ENCODE measurements at places on chromosomes 5 and 9. TPM values are rescaled to one million over a fixed set of nuclear protein-coding genes. Genes with fewer than 3 reads are reported as not detected.

DNA sequence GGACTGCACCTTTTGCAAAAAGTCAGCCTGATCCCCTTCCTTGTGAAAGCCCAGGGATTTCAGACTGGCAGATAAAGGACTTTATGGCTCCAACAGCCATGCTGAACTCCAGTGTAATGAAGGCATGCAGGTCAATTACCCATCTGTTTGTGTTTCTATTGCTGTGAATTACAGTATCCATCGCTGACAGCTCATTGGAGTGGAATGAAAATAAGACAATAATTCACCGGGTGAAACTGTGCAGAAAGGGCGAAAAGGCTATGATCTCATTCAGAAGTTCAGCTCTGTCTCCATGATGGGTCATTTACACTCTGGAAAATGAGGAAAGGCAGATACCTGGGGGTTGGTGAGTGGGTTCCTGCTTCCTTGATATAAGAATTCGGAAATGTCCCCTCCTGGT is 148.0 kb downstream of the BRINP1 start:
- DNase-seq = no peak

- DNase-seq = no peak
Observed at GRCh38 chr5:56819060-56819881, 3.9 kb downstream of the MAP3K1 start.

DNA sequence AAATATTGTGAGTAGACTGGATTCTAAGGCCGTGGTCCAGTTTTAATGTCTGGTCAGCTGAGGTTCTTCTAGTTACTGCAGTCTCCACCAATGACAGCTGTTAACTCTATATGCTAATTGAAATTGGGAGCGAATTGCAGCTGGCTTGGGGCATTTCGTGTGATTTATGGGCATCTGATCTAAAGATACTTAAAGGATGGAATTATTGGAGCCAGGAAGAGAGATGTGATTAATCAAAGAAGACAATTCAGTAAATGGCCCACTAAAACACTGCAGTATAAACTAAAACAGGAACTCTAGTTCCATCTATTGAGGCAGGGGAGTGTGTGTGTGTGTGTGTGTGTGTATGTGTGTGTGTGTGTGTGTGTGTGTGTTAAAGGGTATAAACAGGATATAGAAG is 157.5 kb upstream of the IQGAP2 start:
- DNase-seq = no peak

DNA sequence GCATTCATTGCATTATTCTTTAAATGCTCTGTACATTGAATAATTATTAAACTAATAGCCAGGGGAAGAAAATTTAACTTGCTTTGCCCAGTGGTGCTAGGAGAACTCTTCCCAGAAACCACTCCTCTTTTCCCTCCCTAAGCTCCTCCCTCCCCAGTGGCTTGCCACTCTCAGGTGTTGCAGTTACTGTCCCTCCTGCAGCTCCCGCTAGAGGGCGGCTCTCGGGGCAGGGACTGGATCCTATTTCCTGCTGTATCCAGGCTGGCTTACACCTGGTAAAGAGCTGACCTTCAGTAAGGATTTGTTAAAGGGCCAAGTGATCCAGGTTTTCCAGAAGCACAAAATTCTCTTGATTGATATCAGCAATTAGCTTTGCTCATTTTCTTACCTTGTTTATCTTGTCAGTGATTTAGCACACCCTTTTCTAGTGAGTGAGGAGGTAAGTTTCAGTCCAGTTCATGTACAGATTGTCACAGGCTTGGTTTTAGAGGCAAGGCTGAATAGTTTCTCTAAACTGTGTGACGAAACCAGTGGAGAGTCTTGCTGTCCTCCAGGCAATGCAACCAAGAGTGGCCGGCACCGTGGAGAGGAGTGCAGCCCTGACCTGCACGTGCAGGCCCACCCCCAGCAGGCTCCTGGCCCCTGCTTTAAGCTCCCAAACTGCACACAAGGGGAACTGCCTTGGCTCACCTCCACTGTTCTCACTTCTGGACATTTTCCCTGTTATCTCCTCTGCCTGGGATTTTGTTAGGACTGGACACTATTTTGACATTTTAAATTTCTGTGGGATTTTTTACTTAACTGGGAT is 423.8 kb downstream of the SPOCK1 start:
- DNase-seq = no peak

- DNase-seq = no peak
Observed at GRCh38 chr5:124262991-124263571, 483.4 kb downstream of the ZNF608 start.

Gene SLC22A4
- total RNA-seq = 2.9 TPM

Gene TAF1L
- total RNA-seq = not detected

Gene CARTPT
- not detected for total RNA-seq

Gene GFI1B
- total RNA-seq = not detected

Gene ZNF879
- total RNA-seq = 3.6 TPM
